ENCODE measurements at places on chromosomes 4 and X.
A peak's percentile ranks its signal among the peaks of the same experiment; 100 is the strongest.

DNA sequence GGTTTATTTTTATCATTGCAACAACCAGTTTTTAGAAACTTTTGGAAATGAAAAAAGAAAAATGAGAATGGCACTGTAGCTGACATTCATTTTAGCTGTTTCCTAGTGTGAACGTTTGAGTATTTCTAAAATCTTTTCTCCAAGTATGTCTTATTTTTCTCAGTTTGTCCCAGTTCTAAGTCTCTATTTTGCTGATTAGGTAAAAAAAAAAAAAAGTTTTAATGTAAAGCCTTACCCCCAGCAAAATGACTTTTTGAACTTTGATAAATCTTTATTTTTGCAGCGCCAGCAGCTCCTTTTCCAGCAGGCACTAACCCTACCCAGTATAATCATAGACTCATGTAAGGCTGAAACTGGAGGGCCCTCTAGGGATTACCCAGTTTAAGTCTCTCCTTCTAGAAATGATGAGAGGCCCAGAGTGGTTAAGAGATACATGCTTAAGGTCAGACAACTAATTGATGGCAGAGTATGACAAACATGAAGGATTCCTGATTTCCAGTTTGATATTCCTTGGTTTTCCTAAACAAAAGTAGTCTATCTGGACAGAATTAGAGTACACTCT is 84.3 kb upstream of the SLC4A4 start:
- no peak for DNase-seq

DNA sequence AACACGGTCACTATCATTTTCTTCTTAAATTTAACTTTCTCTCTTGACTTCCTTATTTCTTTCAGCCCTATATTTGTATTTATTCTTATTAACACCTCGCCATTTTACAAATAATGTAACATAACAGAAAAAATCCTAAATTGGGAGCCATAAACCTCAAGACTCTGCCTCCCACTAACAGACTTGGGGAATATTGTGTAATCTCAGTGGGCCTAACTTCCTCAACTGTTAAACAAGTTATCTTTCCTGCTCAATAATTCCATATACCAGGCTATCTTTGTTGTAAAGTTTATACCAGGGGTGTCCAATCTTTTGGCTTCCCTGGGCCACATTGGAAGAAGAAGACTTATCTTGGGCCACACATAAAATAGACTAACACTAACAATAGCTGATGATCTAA is 26.2 kb downstream of the PRSS12 start:
- no peak for DNase-seq

- no peak for DNase-seq
These were observed 11.3 kb upstream of the SPCS3 start for GRCh38 chr4:176308441-176308840.

DNA sequence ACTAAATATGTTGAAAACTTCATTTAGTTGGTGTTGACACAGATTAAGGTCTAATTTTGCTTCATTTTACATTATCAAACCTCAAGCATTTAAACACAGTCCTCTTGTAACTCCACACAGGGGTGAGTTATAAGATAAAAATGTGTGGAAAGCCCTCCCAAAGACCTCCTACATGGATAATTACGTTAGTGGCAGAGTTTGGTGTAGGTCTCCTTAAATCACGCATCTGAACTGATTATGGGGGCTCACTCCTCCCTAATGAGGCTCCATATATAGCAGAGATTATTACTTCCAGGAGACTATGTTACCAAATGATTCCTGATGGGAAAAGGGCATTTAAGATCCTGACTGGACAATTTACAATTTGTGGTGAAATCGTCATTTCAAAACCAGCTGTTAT is 32.2 kb upstream of the VCX3B start:
- no peak for DNase-seq

DNA sequence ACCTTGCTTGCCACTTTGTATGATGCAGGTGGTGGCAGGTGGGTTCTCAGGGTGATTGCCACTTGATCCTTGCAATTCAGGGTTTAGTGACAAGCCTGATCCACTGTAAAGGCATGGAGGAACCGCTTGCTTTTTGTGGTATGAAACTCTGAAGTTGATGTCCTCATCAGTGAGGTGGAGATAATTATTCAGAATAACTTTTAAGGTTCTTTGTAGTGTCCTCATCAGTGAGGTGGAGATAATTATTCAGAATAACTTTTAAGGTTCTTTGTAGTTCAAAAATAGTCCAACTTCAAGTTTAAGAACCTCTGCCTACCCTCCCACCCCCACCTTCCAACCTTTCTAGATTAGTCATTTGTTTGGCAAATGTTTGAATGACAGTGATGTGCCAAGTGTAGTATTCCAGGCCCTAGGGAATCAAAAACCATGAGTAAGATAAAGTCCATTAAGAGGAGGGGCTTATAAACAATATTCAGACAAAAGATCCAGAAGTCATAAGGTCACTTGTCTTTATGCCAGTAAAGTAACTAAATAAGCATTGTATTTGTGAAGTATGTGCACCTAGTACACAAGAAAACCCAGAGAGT is 51.2 kb downstream of the DCUN1D4 start:
- DNase-seq = peak; percentile 20

GRCh38 chr4:948101-948935 is 16.1 kb downstream of the TMEM175 start:
- DNase-seq = no peak

GRCh38 chrX:10676235-10676957 is 56.0 kb upstream of the MID1 start:
- DNase-seq = no peak

DNA sequence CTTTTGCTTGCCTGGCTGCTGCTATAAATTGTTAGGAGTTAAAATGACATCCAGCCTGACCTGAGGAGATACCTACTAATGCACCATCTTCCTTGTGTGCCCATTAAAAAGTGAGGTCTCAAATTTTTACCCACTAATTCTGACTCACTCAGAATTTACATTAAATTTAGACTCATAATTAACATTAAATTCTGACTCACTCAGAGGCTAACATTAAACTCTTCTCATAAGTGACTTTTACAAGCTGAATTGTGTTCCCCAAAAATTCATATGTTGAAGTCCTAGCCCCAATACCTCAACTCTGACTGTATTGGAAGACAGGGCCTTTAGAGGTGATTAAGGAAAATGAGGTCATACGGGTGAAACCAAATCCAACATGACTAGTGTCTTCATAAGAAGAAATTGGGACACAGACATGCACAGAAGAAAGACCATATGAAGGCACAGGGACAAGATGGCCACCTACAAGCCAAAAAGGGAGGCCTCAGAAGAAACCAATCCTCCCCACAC is 11.8 kb downstream of the CASP6 start:
- DNase-seq = no peak

DNA sequence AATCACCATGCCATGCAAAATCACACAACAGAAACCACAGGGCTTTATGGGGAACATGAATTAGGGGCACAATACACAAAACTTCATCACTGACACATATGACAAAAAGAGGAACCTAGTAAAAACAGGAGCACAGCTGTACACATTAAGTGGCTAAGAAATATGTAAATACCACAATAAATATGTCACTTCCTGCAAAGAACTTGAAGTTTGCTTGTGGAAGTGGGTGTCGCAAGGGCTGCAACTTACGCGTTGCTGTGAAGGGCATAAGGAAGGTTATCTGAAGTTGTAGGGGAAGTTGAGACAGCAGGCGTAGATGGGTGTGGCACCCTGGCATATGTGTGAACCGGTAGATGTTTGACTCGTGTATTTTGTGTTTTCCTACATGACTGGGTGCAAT is 42.4 kb downstream of the CLCN4 start:
- DNase-seq = no peak

DNA sequence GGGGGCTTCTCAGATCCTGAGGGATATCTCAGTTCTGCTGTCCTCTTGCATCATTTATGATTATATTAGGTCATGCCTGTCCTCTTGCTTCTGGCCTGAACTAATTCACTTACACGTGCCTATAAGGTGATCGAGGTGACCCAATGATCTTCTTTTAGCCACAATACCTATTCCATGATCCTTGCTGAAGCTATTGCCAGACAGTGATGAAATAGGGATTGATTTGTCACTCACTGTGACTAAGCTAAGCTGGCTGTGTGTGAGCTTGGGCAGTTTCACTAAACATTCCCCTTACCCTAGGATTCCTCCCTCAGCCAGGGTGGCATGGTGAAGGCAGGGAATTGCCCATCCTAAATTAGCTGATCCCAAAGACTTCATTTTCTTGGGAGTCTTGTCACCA is 19.0 kb downstream of the HADH start:
- DNase-seq = no peak

DNA sequence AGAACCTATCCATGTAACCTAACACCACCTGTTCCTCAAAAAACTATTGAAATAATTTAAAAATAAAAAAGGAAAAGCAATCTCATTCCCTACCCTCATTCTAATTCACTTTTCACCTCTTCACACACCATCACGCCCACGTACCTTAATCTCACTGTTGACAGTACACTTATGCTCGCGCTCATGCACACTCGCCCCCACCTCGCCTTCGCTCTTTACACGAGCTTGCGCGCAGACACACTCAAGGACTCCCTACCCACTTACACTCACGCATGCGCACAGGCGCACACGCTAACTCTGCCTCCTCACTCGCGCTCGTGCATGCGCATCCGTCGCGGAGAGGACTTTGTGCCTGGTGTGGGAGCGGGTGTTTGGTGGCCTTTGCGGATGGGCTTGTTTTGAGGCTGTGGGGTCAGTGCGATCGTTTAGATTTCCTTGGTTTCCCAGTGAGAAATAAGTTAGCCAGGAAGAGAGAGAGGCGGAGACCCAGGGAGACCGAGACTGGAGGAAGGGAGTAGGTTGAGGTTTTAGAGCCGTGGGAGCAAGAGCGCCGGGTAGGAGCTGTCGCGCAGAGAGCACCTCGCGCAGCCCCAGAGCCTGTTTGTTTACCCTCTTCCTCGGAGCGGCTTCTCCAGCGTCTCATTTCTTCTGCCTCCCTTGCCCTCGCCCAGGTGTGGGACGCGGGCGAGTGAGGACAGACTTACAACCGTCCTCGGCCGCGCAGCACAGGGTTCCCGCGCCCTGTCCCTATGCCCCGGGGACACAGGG is 8.1 kb upstream of the GSX2 start:
- DNase-seq = peak; percentile 67

GRCh38 chrX:53128097-53128749 is 34.3 kb downstream of the KANTR start:
- peak; percentile 1 for DNase-seq

DNA sequence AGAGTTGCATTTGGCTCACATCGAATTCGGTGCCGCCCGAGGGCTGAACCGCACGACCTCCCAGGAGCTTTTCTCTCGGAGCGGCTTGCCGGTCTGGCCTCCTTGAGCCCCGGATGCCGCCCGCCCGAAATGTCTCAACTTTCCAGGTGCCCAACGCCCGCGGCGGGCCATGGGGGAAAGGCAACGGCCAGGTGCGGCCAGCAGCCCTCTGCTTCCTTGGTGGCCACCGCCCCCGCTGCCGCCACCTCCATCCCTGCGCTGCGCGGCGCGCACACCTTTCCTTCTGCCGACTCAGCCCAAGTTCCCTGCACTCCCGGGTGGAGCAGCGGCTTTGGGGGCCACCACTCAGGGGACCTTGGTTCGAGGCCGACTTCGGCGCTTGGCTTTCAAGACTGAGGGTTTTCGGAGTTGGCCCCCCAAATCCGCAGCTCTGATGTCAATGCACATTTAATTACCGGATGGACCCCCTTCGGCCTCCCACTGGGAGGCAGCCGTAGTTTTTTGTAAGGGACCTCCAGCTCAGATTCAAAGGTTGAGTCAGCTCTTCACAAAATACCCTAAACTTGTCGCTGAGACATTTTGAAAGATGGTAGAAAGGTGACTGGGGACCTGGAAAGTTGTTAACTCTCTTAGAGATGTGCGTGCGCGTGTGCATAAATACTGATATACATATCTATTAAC is 1.1 kb downstream of the AFF2 start:
- no peak for DNase-seq

DNA sequence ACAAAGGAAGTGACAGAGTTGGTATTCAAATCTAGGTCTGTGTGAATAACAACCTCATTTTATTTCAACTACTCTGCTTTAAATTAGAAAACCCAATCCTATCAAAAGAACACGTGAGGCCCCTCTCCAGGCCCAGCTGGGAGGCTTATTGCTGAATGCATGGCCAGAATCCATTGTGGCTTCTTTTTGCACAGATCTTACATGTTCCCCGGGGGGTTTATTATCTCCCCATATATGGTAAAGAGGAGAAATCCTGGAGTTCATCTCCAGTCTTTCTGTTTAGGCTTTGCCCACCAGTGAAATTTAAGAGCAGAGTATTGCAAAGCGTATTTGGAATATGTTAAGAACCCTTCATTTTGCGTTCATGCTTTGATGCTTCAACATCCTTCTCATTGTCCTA is 655.6 kb downstream of the IL1RAPL1 start:
- no peak for DNase-seq

Measured in astrocyte of the spinal cord (primary cell).